ELF-1 (cell line): ENCODE measurements at places on chromosomes 3 and 15.

DNA sequence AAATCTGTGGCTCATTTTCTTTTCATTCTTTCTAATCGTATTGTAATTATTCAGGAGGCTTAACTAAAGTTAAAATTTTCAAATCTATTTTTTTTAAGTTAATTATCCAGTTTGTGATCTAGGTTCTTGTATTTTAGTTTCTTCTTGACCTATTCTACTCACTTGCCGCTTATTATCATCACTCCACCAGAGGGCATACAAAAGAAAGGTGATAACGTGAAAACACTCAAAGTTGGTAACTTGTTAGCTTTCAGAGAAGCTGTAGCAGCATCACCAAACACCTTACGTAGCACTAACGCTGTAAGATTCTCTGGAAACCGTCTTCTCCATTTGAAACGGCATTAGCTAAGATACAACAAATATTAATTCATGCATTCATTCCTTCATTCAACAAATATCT lies 4.8 kb downstream of the GNB4 start:
- DNase-seq, result no peak

GRCh38 chr15:69857686-69858391 lies 239.9 kb downstream of the TLE3 start:
- peak; percentile 70 for DNase-seq

- no peak for DNase-seq
Observed at GRCh38 chr3:129966876-129967275, 7.6 kb upstream of the TRH start.

- no peak for DNase-seq
Observed at GRCh38 chr15:69823223-69823907, 274.4 kb downstream of the TLE3 start.

DNA sequence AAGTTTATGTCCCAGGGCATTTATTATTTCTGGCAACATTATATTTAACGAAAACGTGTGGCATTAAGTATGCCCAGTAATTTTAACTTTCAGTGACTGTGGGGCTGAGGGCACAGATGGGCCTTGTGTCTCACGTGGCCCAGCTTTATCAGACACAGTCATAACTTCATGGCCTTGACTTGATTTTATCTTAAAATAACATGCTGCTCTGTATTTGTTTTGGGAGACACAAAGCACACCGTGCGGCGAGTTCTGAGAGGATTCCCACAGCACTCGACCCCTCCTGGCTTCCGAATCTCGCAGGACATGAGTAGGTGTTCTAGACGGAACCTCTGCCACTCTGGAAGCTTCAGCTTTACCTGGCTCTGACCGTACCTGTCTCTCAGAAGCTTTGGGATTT lies 180.8 kb downstream of the ADAMTS17 start:
- DNase-seq, result no peak

DNA sequence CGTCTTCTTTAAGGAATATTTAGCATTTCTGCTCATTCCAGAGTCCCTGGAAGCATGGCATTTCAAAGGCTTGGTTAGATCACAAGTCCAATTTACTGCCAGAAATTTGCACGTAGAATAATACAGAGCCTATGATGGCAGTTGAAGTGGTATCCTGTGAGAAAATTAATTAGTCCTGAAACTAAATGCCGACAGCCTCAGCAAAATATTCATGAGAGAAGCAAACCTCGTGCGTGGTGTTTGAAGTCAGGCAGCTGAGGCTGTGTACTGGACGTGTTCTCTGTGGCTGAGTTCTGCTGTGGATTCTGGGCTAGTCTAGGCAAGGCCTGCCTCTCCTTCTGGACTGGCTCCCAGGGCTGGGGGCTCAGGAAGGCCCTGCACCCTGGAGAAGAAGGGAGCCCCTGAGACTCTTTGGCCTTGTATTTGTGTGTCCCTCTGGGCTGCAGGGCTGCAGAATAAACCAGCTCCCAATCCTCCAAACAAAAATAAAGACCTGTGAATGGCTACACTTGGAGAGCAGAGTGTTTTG lies 106.6 kb downstream of the APBA2 start:
- DNase-seq, result no peak
